ENCODE measurements at places on chromosomes 7 and 10.

DNA sequence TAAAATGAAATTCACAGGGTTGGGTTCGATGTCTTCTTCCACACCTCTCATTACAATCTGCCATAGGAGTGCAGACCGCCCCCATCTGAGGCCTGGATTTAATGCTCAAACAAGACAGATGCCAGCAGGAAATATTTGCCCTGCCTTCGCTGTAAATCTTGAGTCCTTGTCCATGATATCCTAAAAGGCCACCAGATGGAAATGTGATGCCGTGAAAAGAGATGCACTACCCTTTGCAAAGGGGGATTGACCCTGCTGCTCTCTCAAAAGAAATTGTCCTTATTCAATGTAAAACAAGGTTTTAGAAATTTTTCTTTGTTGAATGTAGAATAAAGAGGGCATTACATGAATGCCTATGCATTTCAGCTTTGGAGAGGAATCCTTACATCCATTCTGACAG is 37.5 kb downstream of the AGAP4 start:
- no peak for DNase-seq

- no peak for DNase-seq
Observed at GRCh38 chr7:55307123-55307916, 57.8 kb upstream of the LANCL2 start.

GRCh38 chr10:108003061-108003460 is 838.6 kb upstream of the SORCS1 start:
- no peak for DNase-seq

DNA sequence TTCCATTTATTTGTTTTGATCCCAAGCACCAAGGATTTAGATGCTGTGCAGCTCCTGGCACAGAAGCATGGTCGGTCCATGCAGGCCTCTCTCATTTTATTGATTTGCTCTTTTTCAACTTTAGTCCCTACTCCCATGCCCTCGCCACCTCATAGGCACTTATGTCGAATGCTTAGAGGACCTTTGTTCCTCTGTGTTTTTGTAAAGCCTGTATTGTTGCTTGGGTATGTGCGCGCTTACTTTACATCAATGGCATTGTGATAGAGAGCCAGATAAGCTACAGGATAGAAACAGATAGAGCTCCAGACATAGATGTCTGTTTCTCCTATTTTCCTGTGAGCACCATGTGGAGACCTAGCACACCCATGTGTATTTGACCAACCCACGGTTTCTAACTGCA is 225.0 kb downstream of the PAXIP1 start:
- DNase-seq: no peak

DNA sequence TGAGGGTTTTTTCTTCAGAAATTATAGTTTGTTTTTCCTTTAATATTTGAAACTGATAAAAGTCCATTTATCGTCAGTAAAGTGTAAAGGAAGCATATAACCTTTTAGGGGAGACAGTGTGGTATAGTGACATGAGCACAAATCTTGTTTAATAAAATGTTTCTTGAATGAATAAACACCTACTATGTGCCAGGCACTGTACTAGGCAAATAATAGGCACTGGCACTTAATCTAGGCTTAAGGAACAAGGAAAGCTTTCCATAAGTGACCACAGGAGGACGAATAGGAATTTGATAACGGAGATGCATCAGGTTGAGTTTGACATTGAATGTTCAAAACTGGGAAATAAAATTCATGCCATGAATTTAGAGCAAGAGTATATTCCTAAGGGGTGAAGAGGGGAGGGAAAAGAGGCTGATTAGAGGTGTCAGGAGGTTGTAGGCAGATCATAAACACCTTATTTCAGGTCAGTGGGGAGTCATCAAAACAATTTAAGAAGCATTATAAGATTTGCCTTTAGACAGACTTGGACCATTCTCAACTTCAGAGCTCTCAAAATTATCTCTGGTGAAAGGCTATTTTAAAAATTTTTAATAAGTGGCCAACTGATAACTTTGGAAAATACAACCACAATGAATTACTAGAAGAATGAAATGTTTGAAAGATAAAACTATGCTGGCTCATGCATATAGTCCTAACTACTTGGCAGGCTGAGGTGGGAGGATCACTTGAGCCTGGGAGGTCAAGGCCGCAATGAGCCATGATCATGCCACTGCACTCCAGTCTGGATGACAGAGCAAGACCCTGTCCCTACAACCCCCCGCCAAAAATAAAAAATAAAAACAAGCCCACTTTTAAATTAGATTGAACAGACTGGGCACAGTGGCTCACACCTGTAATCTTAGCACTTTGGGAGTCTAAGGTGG is 22.4 kb downstream of the RALA start:
- DNase-seq: no peak
